Activated T-cell treated with anti-CD3 and anti-CD28 coated beads, Interleukin-2, amount 50 U/mL, for 72 hours (primary cell): ENCODE measurements at places on chromosomes 16 and 17. TPM values are rescaled to one million over a fixed set of nuclear protein-coding genes. Genes with fewer than 3 reads are reported as not detected.

TBX2 gene
- 0.10 TPM for total RNA-seq

DNA sequence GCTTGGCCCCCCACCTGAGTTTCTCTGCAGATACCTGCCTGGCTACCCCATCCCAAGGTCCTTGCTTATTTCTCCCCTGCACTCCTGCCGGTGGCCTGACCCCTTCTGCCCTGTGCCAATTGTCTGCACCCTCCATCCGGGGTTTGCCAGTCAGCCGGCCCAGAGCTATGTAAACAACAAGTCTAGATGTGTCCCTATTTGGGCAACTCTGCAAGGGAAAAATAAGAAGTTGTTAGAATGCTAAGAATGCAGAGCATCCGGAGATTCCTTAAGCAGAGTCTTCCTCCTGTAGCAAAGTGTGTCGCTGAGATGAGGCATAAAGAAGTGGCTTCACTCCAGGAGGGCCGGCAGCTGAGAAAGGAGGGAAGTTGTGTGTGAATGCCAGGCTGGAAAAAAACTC, 46.6 kb downstream of the RGS9 start:
- DNase-seq = no peak

- DNase-seq = no peak
Observed at GRCh38 chr16:23225109-23225508, 42.6 kb downstream of the SCNN1G start.

IL17C gene
- not detected for total RNA-seq

HIRIP3 gene
- total RNA-seq = 38.8 TPM

DNA sequence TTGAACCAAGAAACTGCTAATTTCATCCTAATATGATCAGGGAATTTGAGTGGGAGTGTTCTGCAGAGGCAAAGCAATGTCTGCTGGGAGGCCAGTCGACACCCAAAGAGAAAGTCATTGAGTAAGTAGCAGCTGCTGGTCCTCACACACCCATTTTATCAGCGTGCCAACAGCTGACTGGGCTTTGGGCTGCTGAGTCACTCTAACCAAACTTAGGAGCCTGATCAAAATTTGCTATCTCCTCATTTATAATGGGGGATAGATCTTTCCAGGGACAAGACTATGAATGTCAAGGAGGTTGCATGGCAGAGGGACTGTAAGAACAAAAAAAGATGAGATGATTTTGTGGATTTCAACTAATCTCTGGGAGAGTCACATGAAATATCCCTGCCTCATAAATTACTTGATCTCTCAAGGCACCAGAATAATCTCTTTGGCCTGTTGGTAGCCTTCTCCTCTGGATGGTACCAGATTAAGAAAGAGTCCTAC, 32.9 kb downstream of the CPSF4L start:
- peak; percentile 12 for DNase-seq

DNA sequence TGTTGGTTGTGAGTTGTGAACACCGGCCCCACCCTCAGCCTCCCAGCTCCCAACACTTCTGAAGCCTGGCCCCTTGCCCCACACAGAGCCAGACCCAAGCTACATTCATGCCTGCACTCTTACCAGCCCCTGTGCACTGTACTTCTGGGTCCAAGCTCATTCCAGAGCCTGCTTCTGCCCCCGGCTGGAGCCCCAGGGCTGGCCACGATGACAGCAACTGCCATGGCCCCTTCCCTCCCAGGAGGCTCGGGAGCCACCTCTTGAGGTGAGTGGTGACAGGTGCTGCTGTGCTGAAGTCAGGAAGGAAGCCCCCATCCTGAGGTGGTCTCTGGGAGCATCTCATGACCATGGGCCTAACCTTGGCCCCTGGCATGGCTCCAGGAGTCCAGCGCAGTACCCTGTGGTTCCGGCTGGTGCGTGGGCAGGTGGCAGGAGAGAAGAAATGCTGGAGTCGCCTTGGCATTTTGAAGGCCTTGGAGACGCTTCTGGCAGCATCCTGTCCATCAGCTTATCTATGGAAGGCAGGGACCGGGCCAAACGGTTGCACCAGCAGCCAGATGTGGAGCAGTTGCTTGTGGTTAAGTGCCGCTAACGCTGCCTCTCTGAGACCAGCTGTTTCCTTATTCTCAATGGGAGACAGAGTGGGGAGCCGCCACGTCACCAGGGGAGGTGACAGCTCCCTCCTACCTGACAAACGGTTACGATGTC, 3.9 kb upstream of the CDT1 start:
- DNase-seq = no peak

TBC1D3H gene
- total RNA-seq = not detected

DNA sequence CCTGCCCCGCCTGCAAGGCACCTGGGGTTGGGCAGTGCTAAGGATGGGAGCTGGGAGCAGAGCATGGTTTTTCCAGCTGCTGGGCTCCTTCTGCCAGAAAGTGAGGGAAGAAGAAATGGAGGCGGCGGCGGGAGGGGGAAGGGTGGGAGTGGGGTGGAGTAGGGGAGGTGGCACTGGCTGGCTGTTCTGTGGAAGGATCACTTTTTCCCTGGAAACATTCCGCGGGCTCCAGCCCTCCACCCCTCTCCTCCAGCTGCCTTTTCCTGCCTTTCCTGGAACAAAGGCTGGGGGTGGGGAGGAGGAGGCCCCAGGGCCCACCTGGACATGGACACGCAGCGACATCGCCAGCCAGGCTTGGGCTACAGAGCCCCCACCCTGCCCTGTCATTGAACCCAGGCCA, 41.1 kb downstream of the CFAP20 start:
- DNase-seq = no peak

DNA sequence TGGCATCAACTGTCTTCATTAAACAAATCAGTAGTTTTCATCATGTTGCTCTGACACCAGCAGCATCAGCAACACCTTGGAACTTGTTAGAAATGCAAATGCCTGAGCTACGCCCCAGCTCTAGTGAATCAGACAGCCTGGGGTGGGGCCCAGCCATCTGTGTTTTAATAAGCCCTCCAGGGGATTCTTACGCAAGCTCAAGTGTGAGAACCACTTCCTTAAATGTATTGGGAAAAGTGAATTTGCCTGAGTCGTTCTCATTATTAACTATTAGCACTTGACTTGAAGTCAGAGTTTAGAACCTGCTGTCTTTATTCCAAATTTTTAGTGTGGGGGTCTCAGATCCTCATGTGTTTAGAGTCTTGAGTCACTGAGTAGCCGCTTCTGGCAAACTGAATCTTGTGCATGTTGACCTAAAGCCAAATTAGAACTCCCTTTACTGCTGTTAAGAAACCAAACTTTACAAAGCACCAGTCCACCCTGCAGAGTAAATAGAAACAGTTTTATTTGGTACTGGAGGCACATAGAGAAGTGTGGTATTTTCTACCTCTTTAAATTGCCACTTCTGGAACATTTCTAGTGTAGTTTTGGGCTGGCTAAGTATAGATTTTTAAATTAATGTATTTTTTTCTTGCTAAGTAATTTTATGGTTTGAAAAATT, 137.4 kb upstream of the COX10 start:
- no peak for DNase-seq

SPATA22 gene
- total RNA-seq = not detected

- DNase-seq = no peak
Observed at GRCh38 chr16:16096121-16096857, 127.0 kb downstream of the ABCC6 start.

TMED6 gene
- 3.7 TPM for total RNA-seq

MYH8 gene
- total RNA-seq = not detected

PIK3R5 gene
- 43.0 TPM for total RNA-seq

GRCh38 chr17:57138956-57139576, 54.0 kb downstream of the AKAP1 start:
- DNase-seq = no peak

GRCh38 chr16:49332589-49333258, 40.9 kb upstream of the C16orf78 start:
- no peak for DNase-seq

GRCh38 chr17:488993-489757, 136.6 kb upstream of the RPH3AL start:
- peak; percentile 74 for DNase-seq

CDH5 gene
- total RNA-seq = not detected

DNA sequence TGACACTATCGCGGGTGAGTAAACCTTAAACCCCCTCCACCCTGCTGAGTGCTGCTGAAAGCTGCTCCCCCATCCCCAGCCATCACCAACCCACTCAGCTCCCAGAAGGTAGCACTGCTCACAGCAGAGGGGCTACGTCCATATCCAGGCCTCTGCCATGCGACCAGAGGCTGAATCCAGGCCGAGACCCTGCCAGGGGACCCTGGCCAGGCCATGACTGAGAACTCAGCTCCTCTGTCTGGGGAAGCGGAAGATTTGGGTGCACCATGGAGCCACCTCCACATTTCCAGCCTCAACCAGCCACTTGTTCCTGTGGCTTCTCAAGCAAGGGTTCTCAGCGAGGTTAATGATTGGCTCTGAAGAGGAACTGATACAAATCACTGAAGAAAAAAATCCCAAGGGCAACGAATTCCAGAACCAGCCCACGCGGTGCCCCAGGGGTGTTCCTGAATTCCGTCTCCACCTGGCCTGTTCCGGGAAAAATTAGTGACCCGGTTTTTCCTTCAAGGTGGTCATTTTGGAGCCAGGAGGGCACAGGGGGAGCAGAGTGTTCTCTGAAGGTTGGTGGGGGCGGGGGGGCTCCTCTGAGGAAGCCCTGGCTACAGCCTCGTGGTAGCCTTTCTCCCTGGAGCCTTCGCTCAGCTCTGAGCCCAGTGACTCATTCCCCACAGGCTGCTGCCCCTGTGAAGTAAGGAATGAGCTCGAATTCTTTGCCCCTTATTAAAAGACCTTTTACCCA, 9.3 kb upstream of the SLC16A5 start:
- no peak for DNase-seq

DNA sequence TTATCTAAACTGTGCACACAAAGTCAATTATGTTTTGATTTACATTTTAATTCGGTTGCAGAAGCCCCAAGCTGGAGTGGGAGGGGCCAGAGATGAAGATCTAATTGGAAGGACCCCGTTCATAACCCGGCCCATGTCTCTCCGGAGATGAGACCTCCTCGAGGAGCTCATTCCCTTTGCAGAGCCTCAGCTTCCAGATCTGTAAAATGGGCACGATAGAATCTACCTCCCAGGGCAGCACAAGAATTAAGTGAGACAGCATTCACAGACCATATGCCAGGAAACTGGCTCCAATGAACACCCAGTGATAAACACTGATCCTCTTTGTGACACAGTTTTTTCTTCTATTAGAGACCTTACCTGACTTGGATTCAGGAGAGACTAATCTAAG, 446.5 kb upstream of the CDH5 start:
- DNase-seq = no peak

MPV17L gene
- 0.05 TPM for total RNA-seq

GRCh38 chr17:38428112-38428642, at the start of gene ARHGAP23:
Gene ARHGAP23, plus strand, starts transcription at chr17:38428464. Its CDS starts 22 bp downstream, at chr17:38428486.
- peak; percentile 48 for DNase-seq

ABCA6 gene
- 0.22 TPM for total RNA-seq

DNA sequence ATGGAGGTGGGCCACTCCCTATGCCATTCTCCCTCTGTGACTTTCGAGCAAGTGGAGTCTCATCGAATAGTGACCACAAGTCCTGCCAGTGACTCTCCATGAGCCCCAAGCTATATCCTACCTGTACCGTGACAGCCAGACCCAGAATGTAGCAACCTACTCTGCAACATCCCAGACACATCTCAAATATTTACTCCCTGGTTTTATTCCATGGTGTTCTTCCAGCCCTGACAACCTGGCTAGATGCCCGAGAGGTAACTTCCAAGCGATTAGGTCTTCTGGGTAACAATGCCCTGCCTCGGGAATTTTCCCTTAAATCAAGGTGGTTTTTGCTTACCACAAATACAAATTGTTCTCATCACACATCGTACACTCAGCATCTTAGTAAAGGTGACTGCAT, 211.7 kb downstream of the ZFHX3 start:
- no peak for DNase-seq

XYLT1 gene
- total RNA-seq = 17.1 TPM

KRTAP4-9 gene
- total RNA-seq = not detected

DNA sequence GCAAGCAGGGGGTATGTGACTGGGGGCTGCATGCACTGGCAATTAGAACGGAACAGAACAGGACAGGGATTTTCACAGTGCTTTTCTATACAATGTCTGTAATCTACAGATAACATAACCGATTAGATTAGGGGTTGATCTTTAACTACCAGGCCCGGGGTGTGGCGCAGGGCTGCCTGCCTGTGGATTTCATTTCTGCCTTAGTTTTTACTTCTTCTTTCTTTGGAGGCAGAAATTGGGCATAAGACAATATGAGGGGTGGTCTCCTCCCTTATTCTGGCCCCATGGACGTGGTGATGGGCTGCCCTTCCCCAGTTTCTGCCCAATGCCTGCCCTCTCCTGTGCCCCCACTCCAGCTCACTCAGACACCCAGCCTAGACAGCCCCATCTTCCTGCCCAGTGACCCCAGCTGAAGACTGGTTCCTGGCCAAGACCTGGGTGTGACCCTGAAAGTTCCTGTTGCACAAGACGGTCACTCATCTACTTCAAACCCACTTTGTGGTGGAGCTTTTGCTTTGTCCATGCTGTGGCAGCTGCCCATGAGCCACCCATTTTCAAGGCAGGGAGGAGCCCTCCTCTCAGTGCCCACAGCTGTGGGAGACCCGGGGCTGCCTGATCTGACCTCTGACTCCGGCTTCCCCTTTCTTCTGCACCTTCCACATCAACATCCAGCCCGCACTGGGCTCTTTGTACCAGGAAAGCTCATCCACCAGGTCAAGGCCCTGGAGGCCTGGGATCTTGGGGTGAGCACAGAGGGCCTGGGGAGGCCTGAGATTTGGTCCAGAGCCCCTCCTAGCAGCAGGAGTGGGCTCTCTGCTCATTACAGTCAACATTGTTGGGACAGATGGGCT, 18.6 kb downstream of the ALOX12B start:
- DNase-seq = no peak

DNA sequence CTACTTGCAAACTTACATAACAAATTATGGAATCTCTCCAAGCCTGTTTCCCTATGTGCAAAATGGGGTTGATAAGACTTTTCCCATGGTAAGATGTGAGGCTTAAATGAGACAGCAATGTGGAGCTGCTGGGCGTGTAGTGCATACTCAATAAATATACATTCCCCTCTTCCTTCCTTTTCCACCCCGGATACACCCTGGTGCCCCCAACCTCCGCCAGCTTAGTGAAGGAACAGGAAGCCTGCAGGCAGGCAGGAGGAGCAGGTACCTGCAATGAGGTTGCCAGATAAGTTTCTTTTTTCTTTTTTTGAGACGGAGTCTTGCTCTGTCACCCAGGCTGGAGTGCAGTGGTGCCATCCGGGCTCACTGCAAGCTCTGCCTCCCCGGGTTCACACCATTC, 14.9 kb downstream of the C17orf50 start:
- DNase-seq = no peak
